Caudate nucleus (tissue), 63 donors: ENCODE measurements at places on chromosomes 4 and X.

DNA sequence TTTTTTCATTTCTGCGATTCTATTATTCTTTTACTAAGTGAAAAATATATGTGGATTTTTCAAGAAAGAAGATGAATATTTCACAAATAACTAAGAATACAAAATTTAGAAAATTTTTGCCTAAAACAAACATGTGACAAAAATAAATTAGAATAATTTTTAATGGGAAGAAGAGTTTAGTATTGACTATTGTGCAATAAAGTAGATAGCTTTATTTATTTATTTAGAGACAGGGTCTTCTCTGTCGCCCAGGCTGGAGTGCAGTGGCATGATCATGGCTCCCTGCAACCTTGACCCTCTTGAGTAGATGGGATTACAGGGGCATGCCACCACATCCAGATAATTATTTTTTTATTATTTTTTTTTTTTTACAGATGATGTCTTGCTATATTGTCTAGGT lies 95.3 kb upstream of the PAQR3 start:
- DNase-seq, result no peak

DNA sequence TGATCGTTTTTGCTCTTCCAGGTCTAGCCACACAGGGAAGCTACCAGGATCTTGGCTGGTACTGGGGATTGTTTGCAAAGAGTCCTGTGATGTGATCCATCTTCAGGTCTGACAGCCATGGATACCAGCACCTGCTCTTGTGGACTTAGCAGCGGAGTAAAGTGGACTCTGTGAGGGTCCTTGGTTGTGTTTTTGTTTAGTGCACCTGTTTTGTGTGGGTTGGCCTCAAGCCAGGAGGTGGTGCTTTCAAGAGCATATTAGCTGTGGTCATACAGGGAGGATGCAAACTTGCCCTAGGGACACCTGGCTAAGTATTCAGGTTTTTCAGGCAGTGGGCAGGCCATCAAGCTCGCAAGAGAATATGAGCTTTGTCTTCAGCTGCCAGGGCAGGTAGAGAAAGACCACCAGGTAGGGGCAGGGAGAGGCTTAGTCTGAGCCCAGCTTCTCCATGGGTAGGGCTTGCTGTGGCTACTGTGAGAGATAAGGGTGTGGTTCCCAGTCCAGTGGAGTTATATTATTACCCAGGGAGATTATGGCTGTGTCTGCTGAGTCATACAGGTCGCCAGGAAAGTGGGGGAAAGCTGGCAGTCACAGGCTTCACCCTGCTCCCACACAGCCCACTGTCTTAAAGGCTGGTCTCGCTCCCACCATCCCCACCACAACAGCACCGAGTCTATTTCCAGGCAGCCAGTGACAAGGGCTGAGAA lies 293.7 kb downstream of the PCDH18 start:
- no peak for DNase-seq

DNA sequence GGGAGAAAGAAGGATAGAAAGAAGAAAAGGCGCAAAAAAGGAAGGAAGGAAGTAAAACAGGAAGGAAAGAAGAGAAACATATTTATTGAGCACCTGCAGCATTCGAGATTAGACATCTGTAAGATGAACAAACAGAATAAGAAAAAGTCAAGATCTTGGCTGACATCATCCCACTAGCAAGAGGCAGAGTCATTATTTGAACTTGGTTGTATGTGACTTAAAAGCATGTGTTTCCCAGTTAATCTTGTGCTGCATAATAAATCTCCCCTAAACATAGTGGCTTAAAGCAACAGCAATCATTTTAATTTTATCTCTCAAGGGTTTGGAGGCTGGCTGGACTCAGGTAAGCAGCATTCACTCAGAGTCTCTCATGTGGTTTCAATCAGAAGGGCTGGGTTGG lies 38.5 kb upstream of the COX7B2 start:
- DNase-seq, result no peak

GRCh38 chr4:147580396-147580795 lies 36.8 kb upstream of the TMEM184C start:
- no peak for DNase-seq

- no peak for DNase-seq
These were observed 10.9 kb upstream of the SASH3 start for GRCh38 chrX:129768586-129769466.
